ENCODE measurements at places on chromosomes 4 and X. TPM values are rescaled to one million over a fixed set of nuclear protein-coding genes. Genes with fewer than 3 reads are reported as not detected.
A peak's percentile ranks its signal among the peaks of the same experiment; 100 is the strongest.

DNA sequence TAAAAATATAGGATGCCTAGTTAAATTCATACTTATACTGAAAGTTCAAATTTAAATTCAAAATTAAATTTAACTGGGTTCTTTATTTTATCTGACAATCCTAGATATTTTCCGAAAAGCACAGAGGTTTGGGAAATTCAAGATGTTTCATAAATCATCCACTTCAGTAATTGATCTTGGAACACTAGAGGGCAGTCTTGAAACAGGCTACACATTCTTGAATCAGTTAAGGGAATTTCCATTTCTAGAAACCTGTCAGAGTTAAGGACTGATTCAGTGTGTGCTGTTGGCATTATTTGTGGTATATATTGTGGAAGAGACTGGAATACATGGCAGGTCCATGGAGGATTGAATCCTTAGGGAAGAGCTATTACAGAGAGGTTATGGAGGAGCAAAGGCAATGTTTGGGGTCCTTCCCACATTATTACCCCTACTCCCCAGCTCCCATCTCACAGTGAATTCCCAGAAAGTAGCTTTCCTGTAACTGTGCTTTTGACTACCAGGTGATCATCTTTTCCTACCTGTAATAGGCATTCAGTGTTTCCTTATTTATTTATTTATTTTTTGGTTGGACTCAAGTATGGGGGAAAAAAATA is 92.9 kb downstream of the EGF start:
- peak; percentile 68 for DNase-seq
- no peaks in the 10 kb centered on the region for H3K36me3 ChIP-seq
- H3K4me3 ChIP-seq = no peak overlapping the region
- peaks cover 5% of the 10 kb centered on the region for H3K4me1 ChIP-seq
- no peaks in the 10 kb centered on the region for H3K27me3 ChIP-seq

GRCh38 chrX:134794692-134795091 is 136.4 kb upstream of the PLAC1 start:
- no peak for DNase-seq
- no peaks in the 10 kb centered on the region for H3K27me3 ChIP-seq
- no peaks in the 10 kb centered on the region for H3K4me1 ChIP-seq

DNA sequence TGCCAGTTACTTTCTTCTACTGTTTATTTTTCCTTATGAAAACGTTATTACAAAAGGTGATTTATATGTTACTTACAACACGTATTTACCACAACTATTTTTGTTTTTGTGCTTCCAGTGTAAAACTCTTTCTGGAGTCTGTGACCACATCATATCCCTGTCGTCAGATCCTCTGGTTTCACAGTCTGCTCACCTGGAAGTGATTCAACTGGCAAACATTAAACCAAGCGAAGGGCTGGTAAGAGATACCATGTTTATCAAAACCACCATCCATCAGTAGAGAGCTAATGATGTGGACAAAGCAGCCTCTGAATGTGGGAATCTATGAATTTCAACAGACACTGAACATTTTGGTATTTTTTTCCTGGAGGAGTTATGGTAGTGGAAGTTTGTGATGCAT is 116.1 kb downstream of the CNKSR2 start:
- H3K36me3 ChIP-seq = peaks cover 6% of the 10 kb centered on the region
- no peak overlapping the region for H3K27ac ChIP-seq
- no peak for DNase-seq
- no peaks in the 10 kb centered on the region for H3K4me1 ChIP-seq

Gene SLC2A9
- not detected for total RNA-seq

DNA sequence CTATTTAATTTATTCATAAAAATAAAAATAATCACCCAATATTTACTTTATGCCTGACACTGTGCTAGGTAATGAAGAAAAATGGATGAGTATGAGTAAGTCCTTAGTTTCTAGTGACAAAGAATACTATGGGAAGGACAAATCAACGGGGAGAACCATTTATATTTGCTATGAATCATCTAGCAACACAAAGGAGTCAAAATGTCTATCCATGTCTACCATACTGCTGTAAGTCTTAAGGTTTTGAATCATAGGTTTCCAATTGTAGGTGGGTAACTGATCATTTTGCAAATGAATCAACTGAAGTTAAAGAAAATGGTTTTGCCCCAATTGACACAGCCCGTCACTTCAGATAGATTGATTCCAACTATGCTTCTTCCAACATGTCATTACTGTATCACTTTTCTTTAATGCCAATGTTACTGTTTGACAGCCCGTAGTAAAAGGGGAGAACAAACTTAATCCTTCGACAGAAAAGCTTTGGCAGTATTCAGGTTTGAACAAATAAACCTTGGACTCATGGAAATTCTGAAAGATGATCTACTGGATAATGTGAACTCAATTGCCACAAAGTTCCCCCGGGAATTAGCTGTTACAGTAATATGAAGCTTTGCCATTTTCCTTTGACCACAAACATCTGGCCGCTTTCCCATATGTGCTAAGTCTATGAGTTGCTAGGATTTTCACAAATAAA is 3.2 kb downstream of the TDO2 start:
- H3K27me3 ChIP-seq = no peaks in the 10 kb centered on the region
- H3K4me3 ChIP-seq = no peak overlapping the region
- no peaks in the 10 kb centered on the region for H3K36me3 ChIP-seq
- no peak for DNase-seq
- H3K4me1 ChIP-seq = no peaks in the 10 kb centered on the region
